ENCODE measurements at places on chromosomes 16 and 17.

- DNase-seq, result no peak
These were observed 1931.9 kb downstream of the TP53TG3F start for GRCh38 chr16:35391328-35391727.

- no peak for DNase-seq
These were observed 48.6 kb downstream of the TNFRSF13B start for GRCh38 chr17:16923097-16923903.

DNA sequence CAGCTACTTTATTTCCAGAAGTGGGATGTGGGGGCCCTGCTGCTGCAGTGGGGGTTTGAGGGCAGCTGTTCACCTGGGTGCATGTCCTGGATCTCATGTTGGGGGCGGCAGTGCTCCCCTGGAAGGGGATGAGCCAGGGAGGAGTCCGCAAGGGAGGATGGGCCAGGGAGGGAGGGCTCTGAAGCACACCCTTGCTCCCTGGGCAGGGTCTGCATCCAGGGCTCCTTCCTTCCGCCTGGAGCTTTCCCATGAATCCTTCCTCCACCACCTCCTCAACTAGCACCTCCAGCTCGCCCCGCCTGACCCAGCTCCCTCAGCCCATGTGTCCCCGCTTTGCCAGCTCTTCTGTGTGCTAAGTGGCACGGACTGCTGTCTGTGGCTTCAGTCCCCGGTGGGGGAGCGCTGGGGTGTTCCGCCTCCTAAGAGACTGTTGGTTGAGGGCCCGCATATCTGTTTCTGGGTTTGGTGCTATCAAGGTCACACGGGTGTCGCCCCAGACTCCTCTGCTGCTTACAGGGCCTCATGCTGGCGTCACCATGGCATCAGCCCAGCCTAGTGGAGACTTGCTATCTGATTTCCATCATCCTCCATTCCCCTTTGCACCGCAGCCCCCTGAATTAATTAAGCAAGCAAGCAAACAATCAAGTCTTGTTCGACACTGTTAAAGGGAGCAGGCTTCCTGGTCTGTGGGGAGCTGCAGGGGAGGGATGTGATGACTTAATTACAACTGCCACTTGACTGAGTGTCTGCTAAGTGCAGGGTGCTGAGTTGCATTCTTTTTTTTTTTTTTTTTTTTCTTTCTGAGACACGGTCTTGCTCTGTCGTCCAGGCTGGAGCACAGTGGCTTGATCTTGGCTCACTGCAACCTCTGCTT is 71.8 kb downstream of the PRKCA start:
- DNase-seq, result no peak

GRCh38 chr16:81885976-81886586 is 107.0 kb downstream of the PLCG2 start:
- DNase-seq, result no peak

GRCh38 chr17:13807103-13807502 is 205.4 kb upstream of the HS3ST3A1 start:
- DNase-seq, result no peak

DNA sequence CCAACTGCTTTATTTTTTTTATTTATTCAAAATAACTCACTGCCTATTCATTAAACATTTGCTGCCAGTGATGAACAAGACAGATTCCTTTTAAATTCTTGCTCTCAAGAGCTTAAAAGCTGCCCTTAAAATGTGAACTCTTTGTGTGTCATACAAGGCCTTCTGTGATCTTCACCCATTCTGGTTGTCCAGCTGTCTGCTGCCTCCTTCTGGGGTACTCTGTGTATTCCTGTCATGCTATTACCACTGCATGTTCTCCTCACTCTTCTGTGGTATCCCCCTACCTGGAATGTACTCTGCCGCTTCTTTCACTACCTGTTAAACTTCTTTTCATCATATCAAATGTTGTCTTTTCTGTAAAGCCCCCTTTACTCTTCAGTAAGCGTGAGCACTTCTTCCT is 165.8 kb downstream of the CHD9 start:
- DNase-seq, result no peak

DNA sequence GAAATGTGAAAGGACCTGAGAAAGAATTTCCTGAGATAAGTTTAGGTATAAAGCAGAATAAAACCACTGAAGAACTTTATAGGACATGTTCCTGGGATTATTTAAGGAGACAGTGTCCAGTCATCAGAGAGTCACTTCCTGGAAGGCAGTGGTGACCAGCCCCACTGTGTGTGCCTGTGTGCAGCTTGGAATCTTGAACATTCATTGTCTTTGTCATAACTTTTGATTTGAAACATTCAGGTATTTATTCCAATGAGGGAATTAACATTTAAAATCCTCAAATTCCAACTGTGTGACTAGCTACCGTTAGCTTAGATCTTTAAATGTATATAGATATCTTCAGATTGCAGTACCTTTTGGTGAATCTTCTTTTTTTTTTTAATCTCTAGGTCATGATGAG is 61.7 kb upstream of the MRC2 start:
- DNase-seq, result no peak

- DNase-seq, result no peak
These were observed 814 bp upstream of the RUNDC3A start for GRCh38 chr17:44307387-44308186.

DNA sequence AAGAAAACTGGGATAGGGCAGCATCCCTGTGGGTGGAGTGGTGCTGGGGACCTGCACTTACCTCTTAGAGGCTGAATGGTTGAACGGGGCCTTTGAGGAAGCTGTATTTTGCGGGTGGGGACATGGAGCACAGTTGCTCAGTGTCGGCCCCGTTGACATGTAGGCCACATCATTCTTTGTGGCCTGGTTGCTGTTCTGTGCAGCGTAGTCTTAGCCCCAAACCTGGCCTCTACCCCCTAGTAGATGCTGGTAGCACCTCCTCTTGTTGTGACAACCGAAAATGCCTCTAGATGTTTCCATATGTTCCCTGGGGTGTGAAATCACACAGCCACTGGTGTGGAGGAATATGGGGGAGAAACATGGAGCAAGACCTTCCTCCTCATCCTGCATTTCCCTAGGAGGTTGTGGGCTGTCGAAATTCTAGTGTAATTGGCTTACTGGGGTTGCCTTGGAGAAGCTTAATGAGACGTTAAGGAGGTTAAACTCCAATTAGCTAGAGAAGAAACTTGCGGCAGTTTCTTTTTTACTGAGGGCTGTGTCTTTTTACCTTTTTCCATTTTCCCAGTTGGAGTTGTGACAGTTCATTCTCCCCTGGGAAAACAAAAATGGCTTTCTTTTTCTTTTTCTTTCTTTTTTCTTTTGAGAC is 9.4 kb downstream of the ABCC1 start:
- DNase-seq, result no peak

DNA sequence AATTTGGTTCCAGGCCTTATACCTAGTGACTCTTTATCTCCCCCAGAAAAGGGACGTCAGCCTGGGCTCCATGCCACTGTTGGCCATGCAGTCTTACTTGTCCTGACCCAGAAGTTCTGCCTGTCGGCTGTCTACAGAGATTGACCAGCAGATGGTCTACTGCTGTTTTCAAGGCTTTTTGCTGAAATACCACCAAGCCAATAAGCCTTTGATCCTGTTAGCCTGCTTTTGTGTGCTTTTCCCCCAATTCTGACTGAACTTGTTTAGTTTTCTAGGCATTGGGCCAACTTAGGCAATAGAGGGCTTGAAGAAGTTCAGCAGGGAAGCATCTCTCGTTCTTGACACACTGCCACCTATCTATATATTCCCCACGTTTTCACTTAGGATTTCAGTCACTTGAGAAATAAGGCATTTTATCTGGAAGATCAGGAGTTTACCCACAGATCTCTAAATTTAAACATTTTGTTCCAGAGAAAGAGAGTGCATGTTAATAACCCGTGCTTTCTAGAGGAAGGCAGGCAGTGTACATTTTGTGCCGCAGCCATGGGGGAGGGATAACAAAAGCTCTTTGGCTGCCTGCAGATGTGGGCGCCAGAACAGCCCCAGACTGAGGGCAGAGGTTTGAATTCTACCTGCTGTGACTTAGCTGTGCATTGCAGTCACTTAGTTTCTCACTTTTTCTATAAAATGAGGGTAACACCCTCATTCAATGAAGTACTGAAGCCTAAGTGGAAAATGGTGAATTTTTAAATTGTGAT is 12.3 kb upstream of the CARMIL2 start:
- no peak for DNase-seq

GRCh38 chr16:86051368-86052114 is 152.6 kb downstream of the IRF8 start:
- no peak for DNase-seq

GRCh38 chr17:57634713-57635465 is 110.2 kb downstream of the CCDC182 start:
- no peak for DNase-seq

DNA sequence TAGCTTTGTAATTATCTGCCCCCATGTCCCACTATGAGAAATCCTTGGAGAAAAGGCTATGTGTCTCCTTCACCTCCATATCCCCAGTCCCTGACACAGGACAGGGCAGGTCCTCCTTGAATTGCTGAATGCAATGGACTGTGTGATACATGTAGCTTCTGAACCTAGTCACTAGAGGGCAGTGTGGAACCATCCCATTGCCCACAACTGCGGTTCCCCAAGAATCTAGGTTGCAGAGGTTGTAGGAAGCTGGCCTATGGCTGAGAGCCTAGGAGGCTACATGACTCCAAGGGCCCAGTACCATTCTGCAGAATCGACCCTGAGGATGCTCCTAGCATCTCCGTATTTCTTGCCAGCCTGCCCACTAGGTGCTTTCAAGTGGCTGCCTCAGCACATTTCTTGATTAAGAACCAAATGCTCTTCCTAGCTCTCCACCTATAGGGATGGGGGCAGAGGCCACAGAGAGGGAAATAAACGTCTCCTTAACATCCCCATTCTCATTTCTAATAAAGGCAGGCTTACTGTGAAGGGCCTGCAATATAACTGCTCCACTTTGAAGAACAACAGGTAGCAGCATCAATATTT is 394.0 kb downstream of the CA10 start:
- DNase-seq, result peak; percentile 3

- DNase-seq, result no peak
These were observed 257.3 kb upstream of the SALL1 start for GRCh38 chr16:51408357-51408756.

DNA sequence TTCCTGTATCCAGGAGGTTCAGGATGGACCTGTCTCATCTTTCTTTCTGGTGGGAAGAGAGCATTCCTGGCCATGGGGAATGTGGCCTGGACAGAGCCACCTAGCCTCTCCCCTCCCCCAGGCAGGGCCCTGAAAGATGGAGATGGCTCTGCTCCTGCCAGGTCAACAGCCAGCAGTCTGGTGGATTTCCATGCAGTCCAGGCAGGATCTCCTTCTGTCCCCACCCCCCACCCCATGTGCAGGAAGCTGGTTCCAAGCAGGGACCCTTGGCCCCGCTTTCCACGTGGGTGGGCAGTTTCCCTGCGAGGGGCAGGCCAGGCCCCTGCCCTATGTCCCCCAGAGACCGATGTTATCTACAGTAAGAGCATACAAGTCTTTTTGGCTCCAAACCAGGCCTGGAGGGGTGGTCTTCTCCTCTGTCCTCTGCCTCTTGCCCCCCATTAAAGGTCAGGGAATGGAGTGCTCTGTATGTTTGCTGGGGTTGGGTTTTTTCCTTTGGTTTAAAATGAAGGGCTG is 240.5 kb downstream of the SEC14L1 start:
- no peak for DNase-seq

DNA sequence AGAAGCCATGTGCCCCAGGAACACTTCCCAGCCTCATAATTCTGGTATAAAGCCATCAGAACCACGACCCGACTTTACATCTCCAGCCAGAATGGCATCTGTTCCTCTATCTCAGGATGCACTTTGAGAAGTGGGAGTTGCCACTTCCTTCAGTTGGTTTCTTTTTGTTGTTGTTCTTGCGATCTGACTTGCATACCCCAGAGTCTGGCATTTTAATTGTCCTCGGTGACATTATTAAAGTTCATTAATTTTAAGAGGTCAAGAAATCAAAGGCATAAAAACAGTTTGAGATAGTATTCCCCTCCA is 13.5 kb downstream of the MARCHF10 start:
- no peak for DNase-seq

DNA sequence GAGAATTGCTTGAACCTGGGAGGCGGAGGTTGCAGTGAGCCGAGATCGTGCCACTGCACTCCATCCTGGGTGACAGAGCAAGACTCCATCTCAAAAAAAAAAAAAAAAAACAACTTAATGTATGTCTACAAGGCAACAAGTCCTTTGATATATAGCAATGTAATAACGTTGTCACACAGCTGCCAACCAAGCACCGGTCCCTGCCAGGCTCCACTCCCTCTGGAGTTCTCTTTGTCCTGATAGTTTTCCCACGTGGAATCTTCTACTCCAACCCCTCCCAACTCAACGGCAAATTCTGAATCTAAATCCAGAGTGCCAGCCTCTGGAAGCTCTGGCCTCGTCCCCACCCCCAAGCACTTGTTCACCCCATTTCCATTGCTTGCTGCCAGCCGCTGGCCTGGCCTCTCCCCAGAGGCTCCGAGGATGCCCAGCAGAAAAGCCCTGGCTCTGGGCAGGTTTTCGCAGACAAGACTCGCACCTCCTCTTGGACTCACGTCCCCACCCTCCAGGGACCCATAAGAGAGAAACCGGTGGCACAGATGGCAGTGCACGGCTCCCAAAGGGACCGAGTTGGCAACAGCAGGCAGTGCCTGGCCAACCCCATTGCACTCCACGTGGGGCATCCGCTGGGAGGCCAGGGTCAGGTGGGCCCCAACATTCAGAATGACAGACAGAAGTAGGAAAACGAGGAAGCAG is 15.9 kb upstream of the CBX2 start:
- no peak for DNase-seq

DNA sequence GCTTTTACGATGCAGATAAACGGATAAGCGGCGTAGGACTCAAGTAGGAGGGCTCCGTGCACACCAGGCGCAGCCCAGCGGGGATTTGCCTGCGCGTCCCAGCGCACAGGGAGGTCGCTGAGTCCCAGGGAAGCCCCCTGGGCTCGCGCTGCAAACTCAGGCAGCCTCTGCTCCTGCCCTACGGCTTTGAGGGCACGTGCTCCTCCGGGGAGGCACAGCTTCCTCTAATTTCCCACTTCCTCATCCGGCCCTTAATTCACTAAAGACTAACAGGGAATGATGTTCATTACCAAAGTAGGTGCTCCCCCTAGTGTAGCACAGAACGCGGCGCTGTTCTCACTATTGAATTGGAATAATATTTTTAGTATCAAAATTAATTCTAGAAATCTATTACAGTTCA is 825.4 kb downstream of the KCNJ18 start:
- no peak for DNase-seq

- no peak for DNase-seq
These were observed 857 bp upstream of the STAT5A start for GRCh38 chr17:42287305-42287976.

DNA sequence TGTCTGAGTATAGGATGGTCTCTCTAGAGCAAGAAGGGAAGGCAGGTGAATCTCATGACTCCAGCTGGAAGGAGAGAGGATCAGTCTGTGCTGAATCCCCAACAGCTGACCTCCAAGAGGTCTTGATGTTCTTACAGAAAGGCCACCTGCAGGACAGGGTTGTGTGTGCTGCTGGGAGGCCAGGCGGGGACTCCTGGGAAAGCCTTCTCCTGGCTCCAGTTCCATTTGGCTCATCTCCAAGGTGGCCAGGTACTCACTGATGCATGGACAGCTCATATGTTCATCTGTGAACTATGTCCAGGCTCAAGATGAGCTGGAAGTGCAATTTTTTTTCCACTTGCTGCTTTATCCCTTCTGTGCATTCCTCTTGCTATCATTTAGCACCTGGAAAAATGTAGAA is 730.2 kb upstream of the RBFOX1 start:
- DNase-seq, result no peak
